ENCODE measurements at places on chromosomes 11 and 22.
A peak's percentile ranks its signal among the peaks of the same experiment; 100 is the strongest.

DNA sequence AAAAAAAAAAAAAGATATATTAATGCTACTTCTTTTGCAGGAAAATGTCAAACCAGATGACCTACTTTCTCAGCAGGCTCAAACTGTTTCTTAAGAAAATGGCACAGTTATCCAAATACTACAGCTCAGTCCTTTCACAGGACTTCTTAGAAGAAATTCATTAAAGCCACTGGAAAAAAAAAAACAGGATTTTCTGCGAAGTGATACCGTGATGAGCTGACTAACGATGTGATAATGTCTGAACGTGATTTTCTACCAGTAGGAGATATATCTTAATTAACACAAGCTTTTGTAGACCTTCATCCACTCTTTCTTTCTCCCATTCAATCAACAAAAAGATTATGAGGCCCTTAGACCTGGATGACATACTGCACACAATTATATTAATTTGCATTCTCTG lies 132.4 kb downstream of the NOX4 start:
- DNase-seq = no peak

DNA sequence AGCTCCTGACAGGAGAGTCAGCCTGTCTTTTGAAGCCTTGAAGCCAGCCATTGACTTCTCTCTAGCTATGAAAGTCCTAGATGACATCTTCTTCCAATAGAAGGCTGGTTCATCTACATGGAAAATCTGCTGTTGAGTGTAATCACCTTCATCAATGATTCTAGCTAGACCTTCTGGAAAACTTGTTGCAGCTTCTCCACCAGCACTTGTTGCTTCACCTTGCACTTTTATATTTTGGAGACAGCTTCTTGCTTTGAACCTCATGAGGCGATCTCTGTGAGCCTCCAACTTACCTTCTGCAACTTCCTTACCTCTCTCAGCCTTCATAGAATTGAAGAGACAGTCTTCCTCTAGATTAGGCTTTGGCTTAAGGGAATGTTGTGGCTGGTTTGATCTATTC lies 58.3 kb downstream of the MYO7A start:
- DNase-seq = no peak

DNA sequence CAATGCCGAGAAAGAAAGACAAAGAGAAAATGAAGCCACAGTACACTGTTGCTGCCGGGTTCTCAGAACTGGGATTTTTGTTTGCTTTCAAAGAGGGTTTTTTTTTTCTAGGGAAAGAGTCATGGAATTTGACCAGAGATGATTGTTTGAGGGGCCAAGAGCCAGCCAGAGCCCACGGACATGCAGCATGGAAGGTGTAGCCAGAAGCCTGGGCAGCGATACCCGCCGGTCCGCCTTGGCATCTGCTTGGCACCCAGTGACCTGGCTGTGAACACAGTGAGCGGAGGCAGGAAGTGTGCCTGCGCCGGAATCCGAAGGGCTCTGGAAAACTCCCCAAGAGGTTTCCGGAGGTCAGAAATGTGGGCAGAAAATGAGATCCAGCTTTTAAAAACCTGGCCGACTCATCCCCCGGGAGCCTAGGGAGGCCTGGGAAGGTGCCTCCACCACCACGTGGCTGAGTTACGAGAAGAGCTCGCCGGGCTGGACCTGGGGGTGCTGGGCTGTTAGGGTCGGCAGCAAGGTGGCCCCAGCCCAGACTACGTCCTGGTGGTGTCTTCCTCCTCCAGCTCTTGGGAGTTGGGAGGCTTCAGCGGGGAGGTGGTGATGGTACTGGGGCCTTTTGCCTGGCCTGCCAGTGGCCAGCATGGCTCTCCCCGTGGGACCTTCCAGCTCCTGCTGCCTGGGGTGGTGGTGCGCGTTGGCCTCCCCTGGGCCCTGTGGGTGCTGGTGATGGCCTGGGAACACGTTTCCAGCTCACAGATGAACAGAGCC lies 61.6 kb upstream of the PPARA start:
- DNase-seq = no peak

GRCh38 chr11:39345834-39346442 lies 2113.5 kb downstream of the LRRC4C start:
- no peak for DNase-seq

DNA sequence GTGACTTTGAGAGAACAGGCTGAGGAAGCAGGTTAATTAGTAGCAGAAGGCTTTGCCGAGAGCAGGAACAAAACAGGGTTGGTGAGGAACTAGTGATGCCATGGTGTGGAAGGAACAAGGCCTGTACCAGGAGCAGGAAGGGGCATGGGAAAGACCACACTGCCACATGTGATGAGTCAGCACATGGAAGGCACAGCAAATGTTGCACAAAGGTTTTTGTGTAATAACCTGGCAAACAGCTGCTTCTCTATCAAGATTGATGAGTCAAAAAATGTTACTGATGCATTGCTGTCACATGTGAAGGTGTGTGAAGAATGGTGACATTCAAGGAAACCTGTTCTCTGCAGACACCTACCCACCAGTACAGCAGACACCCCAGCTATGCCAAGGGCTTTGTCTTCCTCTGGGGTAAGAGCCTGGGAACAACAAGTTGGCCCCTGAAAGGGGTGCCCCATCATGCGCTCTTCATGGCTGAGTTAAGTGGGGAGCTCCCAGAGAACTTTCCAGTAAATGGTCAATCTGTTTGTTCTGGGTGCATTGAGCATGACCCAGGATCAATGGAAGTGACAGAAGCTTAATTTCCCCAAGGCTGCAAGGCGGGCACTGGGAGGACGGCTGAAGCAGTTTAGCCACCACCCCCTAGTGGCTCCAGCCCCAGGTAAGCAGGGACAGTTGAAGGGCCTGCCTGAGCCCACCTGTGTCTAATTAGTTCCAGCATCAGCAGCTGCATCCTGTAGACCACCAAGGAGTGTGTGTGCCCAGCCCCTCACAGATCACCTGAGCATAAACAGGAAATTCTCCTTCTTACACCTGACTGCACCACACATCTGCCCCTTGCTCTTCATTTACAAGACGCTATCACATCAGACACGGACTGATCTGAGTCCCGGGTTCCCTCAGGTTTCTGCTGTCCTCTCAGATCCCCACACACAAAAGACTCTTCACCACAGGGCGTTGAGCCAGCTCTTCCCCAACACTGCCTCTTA lies 47.6 kb downstream of the GGTLC2 start:
- no peak for DNase-seq

DNA sequence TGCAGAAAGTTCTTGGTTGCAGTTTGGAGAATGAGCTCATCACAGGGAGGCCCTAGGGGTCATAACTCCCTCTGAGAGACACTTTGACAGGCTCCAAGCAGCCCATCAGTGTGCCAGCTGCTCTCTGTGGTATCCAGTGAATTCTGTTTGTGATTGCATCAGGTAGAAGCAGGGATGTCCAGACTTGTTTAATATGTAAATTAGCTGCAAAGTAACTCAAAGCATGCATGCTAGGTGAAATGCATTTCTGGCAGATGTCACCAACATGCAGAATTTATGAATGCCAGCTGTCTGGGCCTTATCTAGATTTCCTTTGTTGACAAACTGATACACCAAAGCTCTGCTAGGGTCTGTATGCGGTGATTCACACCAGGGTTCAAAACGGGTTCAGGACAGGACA lies 123.6 kb upstream of the MTNR1B start:
- no peak for DNase-seq

GRCh38 chr11:122363296-122363695 lies 247.3 kb upstream of the BLID start:
- no peak for DNase-seq

- DNase-seq = peak; percentile 78
Observed at GRCh38 chr11:60831143-60831500, 10.8 kb upstream of the CCDC86 start.

DNA sequence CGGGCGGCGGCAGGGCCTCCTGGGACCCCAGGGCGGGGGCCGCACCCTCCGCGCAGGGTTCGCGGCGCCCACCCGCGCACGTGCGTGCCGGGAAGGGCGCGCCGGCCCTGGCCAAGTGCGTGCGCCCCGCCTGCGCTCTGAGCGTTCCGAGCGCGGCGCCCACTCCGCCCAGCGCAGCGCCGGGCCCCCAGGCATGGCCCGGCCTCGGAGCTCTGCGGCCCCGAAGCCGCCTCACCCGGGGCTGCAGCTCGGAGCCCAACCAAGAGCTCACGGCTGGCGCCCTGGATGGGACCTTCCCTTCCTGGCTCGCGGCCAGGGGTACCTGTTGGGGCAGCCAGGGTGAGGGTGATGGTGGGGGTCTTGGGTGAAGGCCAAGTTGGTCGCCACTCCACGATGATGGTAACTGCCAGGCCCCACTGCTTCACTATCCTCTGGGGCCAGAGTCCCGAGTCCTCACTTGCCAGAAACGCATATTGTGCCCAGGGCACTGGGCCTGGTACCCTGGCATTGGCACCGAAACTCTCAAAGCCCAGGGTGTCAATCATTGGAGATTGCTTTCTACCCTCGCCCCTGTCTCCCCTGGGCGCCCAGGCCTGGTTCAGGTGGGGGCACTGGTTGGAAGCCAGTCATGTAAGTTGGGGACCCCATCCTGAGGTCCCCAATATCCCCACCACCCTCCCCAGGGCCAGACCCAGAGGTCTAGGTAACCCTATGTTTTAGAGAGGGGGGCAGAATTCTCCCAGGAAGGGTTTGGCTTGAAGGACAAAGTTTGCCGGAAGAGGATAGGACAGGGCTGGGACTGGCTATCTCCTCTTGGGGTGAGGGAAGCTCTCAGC lies 882 bp downstream of the ANO1 start:
- no peak for DNase-seq
